Epithelial cell of proximal tubule (primary cell): ENCODE measurements at places on chromosomes 1 and 21. TPM values are rescaled to one million over a fixed set of nuclear protein-coding genes. Genes with fewer than 3 reads are reported as not detected.

DNA sequence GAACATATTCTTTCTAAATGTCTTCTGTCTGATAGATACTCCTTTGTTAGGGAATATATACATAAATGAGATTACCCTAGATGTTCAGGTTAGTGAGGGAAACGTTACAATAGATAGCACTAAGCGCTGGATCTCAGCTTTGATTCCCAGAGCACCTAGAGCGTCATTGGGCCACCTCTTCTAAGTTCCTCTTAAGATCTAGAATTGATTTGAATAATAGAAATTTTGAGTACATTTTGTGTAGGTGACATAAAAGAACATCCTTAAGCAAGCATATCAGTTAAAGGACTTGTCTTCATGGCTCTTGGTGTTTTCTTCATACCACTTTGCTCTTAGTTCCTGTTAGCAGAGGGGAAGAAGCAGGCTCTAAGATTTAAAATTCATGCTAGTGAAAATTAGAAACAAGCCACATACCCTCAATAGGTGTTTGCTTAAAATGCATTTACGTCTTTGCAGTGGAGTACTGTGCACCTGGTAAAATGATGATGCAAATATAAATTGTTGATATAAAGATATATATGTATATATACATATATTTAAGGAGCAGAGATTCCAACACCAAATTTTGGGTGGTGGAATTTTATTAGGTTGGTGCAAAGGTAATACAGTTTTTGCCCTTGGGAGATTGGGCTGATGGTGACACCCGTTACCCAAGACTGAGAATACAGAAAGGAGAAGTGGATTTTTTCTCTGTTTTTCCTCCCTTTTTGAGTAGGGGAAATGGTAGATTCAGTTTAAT, 47.1 kb downstream of the DYRK1A start:
- DNase-seq: no peak

DNA sequence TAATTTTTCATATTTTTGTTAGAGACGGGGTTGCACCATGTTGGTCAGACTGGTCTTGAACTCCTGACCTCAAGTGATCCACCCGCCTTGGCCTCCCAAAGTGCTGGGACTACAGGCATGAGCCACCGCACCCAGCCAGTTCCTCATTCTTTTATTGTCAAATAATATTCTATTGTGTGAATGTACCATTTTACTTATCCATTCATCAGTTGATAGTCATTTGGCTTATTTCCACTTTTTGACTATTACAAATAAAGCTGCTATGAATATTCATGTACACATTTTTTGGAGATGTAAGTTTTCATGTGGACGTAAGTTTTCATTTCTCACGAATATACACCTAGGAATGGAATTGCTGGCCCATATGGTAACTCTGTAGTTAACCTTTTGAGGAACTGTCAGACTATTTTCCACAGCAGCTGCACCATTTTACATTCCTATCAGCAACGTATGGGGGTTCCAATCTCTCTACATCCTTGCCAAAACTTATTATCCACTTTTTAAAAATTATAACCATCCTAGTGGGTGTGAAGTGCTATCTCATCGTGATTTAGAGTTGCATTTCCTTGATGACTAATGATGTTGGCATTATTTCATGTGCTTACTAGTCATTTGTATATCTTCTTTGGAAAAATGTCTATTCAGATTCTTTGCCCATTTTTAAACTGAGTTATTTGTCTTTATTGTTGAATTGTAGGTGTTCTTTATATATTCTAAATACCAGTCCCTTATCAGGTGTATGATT, 12.7 kb downstream of the PACC1 start:
- DNase-seq: no peak

- DNase-seq: no peak
These were observed 21.7 kb downstream of the PDXK start for GRCh38 chr21:43740497-43741156.

DNA sequence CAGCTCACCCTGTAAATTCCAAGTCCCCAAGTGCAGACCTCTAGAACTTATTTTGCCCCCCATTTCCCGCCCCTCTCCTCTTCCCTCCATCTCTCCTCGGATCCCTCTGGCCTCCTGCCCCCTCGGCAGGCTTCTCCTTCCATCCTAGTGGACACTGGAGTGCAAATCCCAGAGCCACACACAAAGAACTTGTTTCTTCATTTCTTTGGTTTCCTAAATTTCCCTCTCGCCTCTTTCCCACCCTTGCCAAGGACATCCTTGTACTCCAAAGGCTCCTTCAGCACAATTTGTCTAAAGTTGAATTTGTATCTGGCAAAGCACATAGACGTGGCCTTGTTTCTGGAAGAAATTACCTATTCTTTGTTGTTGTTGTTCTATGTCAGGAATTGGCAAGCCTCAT, 17.5 kb downstream of the UMODL1 start:
- DNase-seq: no peak

Gene TCHHL1
- not detected in 2 replicates for total RNA-seq

DNA sequence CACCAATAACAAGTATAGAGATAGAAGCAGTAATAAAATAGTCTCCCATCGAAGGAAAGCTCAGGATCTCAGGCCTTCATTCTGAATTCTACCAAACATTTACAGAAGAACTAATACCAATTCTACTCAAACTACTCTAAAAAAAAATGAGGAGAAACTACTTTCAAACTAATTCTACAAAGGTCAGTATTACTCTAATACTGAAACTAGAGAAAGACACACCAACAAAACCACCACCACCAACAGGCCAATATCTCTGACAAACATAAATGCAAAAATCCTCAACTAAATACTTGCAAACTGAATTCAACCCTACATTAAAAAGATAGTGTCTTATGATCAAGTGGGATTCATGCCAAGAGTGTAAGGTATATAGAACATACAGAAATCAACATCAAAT, 1078.4 kb downstream of the KCNT2 start:
- no peak for DNase-seq

Gene OR2G6
- not detected in 2 replicates for total RNA-seq

Gene LIN28A
- total RNA-seq: not detected in 2 replicates

Gene NR0B2
- not detected in 2 replicates for total RNA-seq
